KBM-7 (cell line): ENCODE measurements at places on chromosomes 2 and 18.

GRCh38 chr2:46874236-46874929 lies 41.2 kb downstream of the MCFD2 start:
- DNase-seq, result no peak

GRCh38 chr18:70280007-70280925 lies 8.6 kb upstream of the SOCS6 start:
- DNase-seq, result no peak

GRCh38 chr18:79422022-79422782 lies 26.5 kb downstream of the NFATC1 start:
- DNase-seq, result peak; percentile 19

GRCh38 chr2:86416146-86416545 lies 25.0 kb upstream of the KDM3A start:
- peak; percentile 56 for DNase-seq

GRCh38 chr2:99576775-99577174 lies 87.0 kb upstream of the REV1 start:
- DNase-seq, result no peak

DNA sequence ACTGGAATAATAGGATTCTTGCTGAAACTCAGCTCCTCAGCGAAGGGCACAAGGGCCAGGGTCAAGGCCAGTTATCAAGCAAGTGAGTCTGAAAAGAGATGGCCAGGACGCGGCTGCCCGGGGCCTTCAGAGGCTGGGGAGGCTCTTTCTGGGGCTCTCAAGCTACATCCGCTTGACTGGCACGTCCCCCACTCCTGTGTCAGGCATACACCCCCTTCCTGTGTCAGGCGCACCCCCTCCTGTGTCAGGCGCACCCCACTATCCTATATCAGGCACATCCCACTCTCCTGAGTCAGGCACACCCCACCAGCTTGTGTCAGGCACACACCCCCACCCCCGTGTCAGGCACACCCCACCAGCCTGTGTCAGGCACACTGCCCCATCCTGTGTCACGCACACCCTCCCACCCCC lies 91.8 kb downstream of the TPO start:
- DNase-seq, result no peak

DNA sequence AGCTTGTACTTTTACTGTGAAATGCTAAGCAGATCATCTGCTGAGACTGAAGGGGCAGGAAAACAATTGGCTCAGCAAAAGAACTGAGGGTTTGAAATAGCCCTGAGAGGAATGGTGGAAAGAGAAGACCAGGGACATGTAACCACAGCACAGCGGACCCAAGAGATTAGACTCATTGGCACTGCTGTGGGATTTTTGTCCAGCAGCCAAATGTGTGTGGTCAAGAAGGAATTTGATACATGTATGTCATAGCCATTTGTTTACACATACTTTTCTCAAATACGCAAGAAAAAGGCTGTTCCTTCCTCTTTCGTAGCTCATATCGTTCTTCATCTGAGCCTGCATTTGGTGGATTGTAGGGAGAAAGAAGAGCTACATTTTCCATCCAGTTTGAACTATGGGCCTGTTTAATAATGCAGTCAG lies 73.8 kb downstream of the TRABD2A start:
- DNase-seq, result peak; percentile 10

DNA sequence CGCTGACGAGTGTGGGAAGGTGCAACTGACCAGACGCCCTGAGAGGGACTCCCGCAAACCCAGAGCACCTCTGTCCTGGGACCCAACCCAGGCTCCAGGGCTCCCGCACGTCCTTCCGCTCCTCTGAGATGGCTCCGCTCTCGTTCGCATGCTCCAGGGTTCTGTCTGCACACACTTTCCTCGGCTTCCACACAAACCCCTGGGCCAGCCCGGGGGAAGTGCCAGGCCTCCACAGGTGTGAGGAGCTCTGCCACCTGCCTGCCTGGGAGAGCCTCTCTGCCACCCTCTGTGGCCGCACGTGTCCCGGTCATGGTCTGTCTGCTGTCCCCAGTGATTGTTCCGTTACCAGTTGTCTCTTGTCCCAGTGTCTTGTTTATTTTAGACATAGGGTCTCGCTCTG lies 222.9 kb downstream of the HDAC4 start:
- DNase-seq, result no peak

- DNase-seq, result no peak
Measured at GRCh38 chr18:37694516-37694915, 128.9 kb upstream of the CELF4 start.
